ENCODE measurements at places on chromosomes 2 and 18. TPM values are rescaled to one million over a fixed set of nuclear protein-coding genes. Genes with fewer than 3 reads are reported as not detected.

PPP1R1C gene
- 1.6 TPM for total RNA-seq

OR6B2 gene
- not detected for total RNA-seq

TMEM178A gene
- 5.0 TPM for total RNA-seq

GRCh38 chr2:240965905-240966456, 32.4 kb upstream of the SNED1 start:
- no peaks in the 10 kb centered on the region for H3K27me3 ChIP-seq
- H3K36me3 ChIP-seq = no peaks in the 10 kb centered on the region
- no peak overlapping the region for H3K4me3 ChIP-seq
- no peak overlapping the region for H3K27ac ChIP-seq
- H3K4me1 ChIP-seq = no peaks in the 10 kb centered on the region

- H3K27me3 ChIP-seq = no peaks in the 10 kb centered on the region
- no peak overlapping the region for H3K27ac ChIP-seq
- DNase-seq = no peak
- no peaks in the 10 kb centered on the region for H3K36me3 ChIP-seq
These were observed 32.1 kb downstream of the CLASP1 start for GRCh38 chr2:121617042-121617599.

- no peak for DNase-seq
- no peak overlapping the region for H3K27ac ChIP-seq
- H3K27me3 ChIP-seq = no peaks in the 10 kb centered on the region
- no peak overlapping the region for H3K4me3 ChIP-seq
- H3K4me1 ChIP-seq = no peaks in the 10 kb centered on the region
- no peaks in the 10 kb centered on the region for H3K36me3 ChIP-seq
These were observed 51.5 kb upstream of the DCC start for GRCh38 chr18:52288403-52289004.

- H3K27ac ChIP-seq = no peak overlapping the region
- no peak overlapping the region for H3K4me3 ChIP-seq
- H3K36me3 ChIP-seq = no peaks in the 10 kb centered on the region
These were observed 58.2 kb upstream of the MEX3C start for GRCh38 chr18:51255693-51256092.

Measured in aorta (tissue), 5 donors.